GM06990 (cell line): ENCODE measurements at places on chromosomes 2 and 18.

DNA sequence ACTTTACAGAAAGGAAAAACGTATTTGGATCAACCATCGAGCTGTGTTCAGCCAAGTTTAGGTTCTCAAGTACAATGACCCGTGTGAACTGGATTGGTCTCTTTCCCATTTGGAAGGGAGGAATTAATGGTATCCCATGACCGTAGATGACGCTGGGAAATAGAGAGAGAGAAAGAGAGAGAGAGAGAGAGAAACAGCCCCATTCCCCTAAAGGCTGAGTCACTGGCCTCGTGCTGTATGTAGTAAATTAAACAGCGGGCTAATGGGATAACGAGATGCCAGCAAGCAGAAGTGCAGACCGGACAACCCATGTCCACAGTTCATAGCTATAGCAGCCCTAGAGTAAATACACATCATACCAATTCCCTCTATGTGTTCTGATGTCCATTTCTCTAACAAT, 99.6 kb downstream of the BCL11A start:
- no peak for DNase-seq

DNA sequence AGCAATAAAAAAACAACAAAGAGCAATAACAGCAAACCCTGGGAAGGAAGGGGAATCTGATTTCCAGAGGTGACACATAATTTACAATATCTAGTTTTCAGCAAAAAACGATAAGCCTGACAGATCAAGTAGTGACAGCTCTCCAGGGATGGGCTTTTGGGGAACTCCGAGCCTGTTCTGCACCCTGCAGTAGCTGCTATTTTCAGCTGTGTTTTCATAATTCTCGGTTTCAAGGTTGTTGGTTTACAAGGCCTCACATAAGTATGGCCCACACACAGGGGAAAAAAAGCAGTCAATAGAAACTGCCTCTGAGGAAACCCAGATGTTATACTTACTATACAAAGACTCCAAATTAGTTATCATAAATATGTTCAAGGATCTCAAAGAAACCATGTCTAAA, 67.7 kb upstream of the CTLA4 start:
- DNase-seq = peak; percentile 49

DNA sequence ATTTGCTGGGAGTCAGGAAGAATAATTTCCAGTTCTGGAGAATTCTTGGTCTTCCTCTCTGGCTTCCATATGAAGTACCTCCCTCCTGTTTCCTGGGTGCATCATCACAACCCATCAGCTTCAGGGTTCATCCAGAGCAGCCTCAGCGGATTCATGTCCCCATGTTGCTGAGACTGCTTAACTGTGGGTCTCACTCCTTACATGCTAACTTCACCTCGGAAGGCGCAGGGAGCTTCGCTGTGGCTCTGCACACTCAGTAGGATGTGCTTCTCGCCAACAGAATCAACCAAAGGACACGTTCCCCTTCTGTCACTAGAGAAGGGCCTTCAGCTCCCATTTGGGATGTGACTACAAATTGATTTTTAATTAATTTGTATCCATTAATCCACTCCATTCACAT, 24.2 kb downstream of the FBLN7 start:
- DNase-seq = no peak

- no peak for DNase-seq
Measured at GRCh38 chr2:107776362-107776761, 50.3 kb upstream of the RGPD4 start.

- DNase-seq = peak; percentile 48
Measured at GRCh38 chr2:112782234-112782799, 2.0 kb downstream of the IL1A start.

GRCh38 chr2:62264186-62264585, 68.3 kb downstream of the B3GNT2 start:
- DNase-seq = no peak

DNA sequence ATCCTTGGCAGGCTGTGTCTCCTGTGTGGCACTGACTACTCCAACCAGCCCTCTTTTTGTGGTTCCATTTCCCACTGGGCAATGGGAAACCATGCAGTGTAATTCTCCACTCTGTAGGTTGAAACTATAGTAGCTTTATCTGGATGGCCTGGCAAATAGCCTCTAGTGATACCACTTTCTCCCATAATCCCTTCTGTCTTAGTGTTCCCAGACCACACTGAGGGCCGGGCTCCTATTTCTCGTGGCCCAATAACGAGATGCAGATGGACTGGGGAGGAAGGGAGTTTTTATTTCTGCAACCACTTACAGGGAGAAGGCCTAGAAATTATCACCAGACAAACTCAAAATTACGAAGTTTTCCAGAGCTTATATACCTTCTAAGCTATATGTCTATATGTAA, 24.7 kb downstream of the SKA1 start:
- no peak for DNase-seq
